Skin of body (tissue), 3 donors: ENCODE measurements at places on chromosomes 16 and 17. TPM values are rescaled to one million over a fixed set of nuclear protein-coding genes. Genes with fewer than 3 reads are reported as not detected.

DNA sequence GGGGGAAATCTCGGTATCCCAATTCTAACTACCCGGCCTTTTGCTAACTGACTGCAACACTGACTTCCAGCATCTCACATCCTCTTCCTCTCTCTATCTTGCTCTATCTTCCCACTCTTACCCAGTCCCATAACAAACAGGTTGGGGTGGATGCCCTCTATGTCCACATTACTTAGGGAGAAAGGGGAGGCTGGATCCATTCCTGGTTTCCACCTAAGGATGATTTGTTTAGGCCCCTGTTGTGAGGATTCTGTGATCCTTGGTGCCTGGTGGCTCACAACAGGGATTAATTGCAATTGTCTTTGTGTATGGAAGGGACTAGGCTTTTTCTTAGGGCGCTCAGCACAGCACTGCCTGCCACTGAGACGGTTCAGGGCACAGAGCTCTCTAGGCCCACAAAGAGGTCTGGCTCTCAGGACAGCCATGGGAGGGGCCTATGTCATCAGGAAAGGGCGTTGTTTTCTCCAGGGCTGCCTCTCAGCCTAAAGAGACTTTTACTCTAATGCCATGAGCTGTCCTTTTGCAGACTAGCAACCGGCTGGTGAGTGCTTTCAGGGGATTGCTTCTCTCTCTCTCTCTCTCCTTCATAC is 612.1 kb upstream of the SALL1 start:
- DNase-seq: no peak

ZP2 gene
- total RNA-seq: 0.69 TPM

DNA sequence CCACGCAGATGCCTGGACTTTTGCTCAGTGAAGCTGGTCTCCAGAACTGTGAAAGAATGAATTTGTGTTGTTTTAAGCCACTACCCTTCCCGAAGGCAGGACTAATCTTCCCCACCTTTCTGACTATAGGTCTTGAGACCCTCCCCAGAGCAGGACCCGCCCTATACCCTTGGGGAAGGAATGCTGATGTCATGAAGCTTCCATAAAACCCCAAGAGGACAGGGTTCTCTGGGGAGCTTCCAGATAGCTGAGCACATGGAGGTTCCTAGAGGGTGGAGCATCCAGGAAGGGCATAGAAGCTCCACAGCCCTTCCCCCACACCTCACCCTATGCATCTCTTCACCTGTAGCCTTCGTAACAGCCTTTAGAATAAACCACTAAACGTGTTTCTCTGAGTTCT is 287.8 kb downstream of the SOX9 start:
- no peak for DNase-seq

GRCh38 chr17:80861418-80861815 is 130.2 kb upstream of the CHMP6 start:
- DNase-seq: no peak

- DNase-seq: no peak
Measured at GRCh38 chr16:28981517-28981916, 3.3 kb upstream of the LAT start.

- no peak for DNase-seq
Measured at GRCh38 chr17:43768382-43768781, 9.8 kb upstream of the SOST start.

GRCh38 chr17:47077576-47077975 is 98.5 kb upstream of the RPRML start:
- DNase-seq: no peak

DNA sequence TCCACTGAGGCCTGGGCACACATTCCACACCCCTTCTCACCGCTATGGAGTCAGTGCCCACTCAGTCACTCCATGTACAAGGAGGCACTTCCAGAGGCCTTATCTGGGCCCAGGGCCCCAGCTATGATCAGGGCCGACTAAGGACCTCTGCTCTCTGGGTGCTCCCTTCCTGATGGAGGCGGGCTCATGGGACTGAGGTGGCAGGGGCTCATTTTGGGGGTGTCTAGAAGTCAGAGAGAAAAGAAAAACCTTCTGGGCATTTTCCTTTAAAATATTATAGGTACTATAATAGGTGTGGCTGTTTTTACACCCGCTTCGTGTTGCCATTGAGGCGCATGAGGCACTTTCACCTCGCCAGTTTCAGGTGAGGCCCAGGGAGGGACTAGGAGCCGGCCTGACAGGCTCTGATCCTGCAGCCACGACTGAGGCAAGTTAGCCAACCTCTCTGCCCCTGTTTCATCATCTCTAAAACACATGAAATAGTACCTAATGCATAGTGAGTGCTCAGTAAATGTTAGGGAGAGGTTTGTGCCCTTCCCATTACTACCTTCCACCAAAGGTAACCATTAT is 14.4 kb downstream of the B9D1 start:
- no peak for DNase-seq

TBC1D3K gene
- not detected for total RNA-seq

- peak; percentile 63 for DNase-seq
Measured at GRCh38 chr17:41695954-41696757, 7.5 kb downstream of the EIF1 start.

DNA sequence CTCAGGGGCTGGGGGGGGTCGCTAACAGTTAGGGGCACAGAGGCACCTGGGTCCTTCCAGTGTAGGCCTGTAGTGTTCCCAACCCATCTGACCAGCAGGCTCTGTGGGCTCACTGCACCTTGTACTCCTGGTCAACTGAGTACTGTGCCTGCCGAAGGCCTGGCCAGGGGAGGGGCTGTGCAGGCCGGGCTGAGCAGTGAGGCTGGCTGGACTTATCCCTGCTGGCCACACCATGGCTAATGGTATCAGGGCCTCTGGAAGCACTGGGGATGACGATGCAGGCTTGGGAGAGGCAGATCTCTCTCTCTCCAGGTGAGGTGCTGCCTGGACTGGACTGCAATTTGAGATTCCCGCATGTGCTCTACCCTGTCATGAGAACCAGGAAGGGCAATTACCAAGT is 58.9 kb upstream of the SDK2 start:
- DNase-seq: no peak

- DNase-seq: no peak
Measured at GRCh38 chr17:72682605-72683004, 409.9 kb downstream of the SLC39A11 start.

PYY gene
- not detected for total RNA-seq
